ENCODE measurements at places on chromosomes 4 and X.

GRCh38 chrX:64202808-64203325, 2.6 kb downstream of the AMER1 start:
- no peak for ATAC-seq

DNA sequence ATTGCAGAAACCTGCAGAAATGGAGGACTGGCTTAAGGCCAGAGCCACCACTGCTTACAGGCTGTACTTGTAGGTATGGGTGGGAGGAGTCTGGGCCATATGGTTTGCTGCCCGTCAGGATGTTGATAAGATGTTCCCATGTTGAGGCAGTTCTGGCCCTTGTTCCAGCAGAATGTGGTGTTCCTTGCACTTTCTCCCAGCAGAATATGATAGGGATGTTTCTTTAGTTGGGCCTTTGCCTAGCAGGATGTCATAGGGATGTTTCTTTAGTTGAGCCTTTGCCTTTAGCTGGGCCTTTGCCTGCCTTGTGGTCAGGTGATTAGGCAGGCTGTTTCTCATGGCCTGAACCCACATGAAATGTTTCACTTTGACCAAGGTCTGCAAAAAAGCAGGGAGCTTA, 139.1 kb upstream of the PAQR3 start:
- ATAC-seq, result no peak

- ATAC-seq, result no peak
Observed at GRCh38 chr4:95898226-95898625, 58.3 kb downstream of the PDHA2 start.

- no peak for ATAC-seq
Observed at GRCh38 chrX:30495468-30495867, 82.1 kb downstream of the TASL start.
